Mammary epithelial cell (primary cell): ENCODE measurements at places on chromosomes 11 and 22.

- DNase-seq: peak; percentile 40
Observed at GRCh38 chr11:103863497-103863896, 172.9 kb upstream of the DDI1 start.

- DNase-seq: no peak
Observed at GRCh38 chr11:69582756-69583467, 58.0 kb upstream of the CCND1 start.

DNA sequence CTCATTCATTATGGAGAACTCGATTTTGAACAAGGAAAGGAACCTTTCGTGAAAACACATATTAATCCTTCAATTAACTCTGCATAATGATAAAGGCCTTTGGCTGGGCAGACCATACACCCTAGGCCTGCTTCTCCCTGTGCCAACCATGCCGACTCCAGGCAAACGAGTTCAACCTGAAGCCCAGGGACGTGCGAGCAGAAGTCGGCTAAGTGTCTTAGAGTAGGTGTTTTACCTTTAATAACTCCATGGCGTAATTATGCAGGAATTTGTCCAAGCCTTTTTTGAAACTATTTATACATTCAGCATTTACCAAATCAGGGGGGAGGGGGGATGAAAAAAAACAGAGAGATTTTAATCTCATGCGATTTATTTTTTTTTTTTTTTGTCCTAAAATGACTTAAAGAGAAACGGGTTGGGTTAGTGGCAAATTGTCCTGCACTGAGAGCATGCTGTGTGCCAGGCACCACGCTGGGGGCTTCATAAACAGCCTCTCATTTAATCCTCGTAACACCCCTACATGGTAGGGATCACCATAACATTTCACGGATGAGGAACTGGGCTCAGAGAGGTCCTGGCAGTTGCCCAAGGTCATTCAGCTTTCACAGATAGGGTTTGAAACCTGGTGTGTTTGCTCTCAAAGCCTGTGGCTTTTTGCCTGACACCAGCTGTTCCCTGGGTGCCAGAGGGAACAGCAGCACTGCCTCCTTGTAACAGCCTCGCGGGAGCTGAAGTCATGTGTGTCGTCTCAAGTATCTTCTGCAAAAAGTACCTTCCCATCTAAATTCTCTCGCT, 423.9 kb downstream of the MN1 start:
- DNase-seq: no peak

DNA sequence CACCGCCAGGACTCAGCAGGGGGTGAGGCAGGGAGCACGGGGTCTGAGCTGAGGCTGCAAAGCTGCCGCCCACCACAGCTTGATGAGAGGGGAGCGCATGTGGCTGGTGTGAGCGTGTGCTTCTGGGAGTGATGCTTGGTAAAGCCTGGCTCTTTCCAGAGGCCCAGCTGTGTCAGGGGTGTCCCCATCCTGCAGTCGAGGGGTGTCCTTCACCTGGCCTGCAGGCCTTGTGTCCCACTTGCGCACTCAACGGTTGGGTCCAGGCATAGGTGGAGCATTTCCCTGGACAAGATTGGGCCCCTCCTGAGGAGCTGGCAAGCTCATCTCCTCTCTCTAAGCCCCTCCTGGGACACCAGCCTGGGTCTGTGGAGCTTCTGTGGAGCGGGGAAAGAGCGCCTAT, 273.9 kb downstream of the TBC1D22A start:
- DNase-seq: no peak

DNA sequence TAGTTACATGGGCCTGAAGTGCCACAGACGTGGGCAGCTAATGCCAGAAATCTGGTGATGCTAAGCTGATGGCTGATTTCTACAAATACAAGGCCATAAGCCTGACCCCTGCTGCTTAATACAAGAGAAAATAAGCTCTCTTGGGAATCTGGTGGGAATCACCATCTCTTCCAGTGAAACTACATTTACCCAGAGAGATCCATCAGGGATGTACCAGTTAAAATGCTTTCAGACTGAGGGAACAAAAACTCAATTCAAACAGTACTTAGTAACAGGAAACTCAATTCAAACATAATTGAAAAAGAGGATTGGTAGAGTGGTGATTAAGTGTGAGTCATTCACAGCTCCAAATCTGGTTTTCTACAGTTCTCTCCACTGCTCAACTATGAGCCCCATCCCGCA, 1.7 kb upstream of the CAVIN3 start:
- peak; percentile 83 for DNase-seq

GRCh38 chr11:21254055-21254454, 584.7 kb downstream of the NELL1 start:
- DNase-seq: no peak

DNA sequence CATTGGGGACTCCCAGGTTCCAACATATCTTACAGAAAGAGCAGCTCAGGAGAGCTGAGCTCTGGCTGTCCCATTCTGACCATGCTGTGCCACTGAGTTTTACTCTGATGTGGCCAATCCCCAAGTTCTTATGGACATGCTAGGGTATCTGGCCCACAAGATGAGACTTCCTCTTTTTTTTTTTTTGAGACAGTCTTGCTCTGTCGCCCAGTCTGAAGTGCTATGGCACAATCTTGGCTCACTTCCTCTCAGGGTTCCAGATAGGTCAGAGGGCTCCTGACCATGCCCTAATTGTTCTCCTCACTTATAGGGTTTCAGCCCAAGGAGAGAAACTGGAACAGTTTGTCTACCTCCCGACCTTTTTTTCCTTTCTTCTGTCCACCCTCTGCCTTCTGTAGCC, 152.3 kb upstream of the CCDC90B start:
- DNase-seq: no peak

DNA sequence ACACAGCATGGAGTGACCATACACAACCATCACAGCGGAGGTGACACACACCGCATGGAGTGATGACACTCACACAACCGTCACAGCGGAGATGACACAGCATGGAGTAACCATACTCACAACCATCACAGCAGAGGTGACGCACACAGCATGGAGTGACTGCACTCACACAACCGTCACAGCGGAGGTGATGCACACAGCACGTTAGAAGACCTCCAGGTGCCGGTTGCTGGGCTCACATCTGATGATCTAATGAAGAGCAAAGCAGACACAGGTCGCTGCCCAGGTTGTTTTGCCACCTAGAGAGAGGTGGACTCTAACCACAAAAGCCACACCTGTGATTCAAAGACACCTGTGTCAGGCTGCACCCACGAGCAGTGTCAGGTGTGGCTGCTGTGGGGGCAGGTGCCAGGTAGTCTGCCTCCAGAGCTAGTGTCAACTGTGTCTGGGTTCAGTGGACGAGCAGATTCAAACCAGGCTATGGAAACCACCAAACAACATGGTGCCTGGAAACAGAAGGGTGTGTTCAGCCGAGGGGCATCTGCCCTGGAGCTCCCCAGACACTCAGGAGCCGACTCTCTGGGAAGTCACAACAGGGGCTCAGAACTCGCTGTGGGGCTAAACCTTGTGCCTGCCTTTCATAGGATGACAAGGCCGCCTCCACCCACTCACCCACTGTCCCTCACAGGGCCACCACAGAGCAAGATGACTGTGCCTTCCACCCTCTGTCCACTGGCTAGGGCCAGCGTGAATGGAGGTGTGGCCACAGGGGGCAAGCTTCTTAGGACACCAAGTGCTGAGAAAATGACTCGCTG, 608.2 kb downstream of the TBC1D22A start:
- no peak for DNase-seq

- DNase-seq: no peak
Observed at GRCh38 chr11:134586726-134587125, 174.7 kb upstream of the B3GAT1 start.

DNA sequence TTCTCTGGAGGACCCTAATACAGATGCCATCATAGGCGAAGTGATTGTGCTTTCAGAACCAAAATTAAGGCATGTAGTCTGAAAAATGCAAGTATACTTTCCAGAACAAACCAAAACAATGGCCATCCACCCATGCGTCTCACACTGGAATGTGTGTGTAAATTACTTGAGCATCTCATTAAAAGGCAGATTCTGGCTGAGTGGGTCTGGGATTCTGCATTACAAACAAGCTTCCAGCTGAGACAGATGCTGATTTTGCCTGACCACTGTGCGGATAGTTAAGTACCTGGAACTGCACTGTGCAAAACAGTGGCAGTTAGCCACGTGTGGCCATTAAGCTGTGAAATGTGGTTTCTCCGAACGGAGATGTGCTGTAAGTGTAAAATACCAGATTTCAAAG, 26.2 kb downstream of the RRP7A start:
- no peak for DNase-seq

DNA sequence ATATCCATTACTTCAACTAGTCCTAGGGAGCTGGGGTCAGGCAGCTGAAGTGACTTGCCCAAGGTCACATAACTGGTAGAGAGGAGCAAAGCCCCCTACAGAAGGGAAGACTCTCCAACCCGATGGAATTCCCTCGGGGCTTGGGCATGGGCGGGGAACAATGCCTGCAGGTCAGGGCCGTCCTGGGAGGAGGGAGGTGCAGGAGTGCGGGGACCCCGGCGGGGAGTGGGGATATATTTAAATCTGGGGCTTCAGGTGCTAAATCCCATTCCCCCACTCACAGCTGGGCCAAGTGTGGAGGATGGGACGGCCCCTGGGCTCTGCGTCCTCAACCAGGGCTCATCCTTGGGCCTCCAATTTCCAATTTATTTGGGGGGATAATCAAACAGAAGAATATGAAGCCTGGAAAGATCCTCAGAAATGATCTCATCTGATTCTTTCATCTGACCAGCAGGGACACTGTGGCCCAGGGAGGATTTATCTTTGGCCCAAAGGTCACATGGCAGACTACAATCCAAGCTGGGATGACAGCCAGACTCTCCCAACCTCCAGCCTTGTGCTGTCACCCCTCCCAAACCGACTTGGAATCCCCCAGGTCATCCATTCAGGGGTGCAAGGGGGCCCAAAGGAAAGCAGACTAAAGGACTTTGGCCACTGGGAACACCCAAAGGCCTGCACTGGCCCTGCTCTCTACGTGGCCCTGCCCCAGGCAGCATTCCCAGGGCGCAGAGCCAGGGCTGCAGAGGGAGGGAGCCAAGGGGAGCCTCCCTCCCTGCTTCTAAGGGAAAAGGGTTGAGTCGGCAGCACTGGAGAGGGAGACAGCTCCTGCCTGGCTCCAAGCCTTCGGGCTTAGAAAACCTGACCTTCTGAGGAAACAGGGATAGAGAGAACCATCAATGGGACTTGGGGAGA, 8.7 kb upstream of the C1QTNF6 start:
- DNase-seq: peak; percentile 76

DNA sequence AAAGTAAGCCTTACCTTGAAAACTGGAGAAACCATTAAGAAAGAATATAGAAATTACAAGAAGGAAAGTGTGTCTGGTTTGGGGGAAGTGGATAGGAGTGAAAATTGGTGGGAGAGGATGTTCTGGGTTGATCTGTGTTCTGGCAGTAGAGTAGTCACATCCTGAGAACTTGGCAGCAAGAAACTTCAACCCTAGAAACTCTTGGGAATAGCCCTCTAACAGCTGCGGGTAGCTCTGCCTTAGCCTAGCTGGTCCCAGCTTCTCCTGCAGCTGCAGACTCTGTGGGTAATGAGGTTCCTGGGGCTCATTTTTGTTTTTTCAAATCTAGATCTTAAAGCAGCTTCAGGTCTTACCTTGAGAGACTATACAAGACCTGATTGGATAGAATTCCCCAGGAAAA, 24.2 kb upstream of the OR6X1 start:
- no peak for DNase-seq

DNA sequence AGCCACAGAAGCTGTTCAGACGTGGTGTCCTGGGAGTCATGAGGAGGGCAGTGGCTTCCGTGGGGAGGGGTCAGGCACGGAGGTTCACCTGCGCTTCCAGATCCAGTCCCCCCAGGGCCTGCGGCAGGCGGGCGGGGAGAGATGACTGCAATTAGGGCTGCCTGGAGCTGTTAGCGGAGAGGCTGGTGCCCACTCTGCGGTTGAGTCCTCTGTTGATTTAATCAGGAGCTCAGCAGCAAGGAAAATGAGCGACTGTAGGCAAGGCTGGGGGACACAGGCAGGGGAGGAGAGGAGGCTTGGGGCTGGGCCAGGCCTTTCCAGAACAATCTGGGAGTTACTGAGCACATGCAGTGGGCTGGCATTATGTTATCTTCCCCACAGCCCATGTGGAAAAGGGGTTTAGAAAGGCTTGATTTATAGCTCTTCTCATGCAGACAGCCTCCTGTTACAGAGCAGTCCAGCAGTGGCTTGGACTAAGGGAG, 13.1 kb downstream of the PLCB3 start:
- DNase-seq: no peak

DNA sequence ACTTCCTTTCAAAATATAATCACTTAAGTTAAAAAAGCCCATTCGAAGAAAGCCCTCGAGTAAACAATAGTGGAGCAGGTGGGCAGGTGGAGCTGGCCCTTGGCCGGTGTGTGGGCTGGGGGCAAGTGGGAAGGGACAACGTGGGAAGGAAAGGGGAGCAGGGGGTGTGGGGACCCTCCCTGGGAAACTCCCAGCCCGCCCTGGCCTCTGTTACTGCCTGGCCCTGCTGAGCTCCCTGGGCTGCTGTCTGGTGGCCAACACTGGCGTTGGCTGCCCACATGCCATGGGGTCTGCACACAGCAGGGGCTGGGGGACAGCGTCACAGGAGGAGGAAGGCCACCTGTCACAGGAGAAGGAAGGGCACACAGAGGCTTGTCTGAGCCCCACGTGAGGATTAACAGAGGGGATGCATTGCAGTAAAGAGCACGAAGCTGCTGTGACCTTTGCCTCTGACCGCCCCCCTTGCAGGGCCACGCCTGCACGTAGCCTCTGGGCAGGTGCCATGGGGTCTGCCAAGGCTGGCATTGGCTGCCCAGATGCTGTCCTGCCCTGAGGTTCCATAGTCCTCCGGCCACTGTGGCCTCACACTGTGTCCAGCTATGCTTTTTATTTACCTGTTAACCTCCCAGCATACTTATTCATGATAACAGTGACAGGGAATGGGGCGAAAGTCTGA, 36.2 kb upstream of the CCDC188 start:
- DNase-seq: no peak

DNA sequence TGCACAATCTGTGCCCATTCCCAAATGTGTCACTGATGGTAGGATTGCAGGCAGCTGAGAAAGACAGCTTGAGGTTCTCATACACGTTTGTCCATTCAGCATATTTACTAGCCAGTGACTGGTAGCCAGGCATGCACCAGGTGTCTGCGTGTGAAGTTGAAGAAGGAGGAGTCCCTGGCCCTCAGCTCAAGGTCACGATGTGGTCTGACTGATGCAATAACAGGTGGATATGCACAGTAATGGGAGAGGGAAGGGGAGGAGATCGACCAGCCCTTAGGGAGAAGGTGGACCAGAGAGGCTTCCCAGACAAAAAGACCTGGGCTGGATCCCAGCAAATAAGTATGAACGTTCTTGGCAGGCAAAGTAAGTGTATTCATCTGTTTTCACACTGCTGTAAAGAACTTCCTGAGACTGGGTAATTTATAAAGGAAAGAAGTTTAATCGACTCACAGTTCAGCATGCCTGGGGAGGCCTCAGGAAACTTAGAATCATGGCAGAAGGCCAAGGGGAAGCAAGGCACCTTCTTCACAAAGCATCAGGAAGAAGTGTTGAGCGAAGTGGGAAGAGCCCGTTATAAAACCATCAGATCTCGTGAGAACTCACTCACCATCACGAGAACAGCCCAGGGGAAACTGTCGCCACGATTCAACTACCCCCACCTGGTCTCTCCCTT, 96.0 kb downstream of the MN1 start:
- no peak for DNase-seq
